ENCODE measurements at places on chromosomes 12 and 14.
A peak's percentile ranks its signal among the peaks of the same experiment; 100 is the strongest.

GRCh38 chr14:85599939-85600338, 70.0 kb downstream of the FLRT2 start:
- DNase-seq, result no peak

DNA sequence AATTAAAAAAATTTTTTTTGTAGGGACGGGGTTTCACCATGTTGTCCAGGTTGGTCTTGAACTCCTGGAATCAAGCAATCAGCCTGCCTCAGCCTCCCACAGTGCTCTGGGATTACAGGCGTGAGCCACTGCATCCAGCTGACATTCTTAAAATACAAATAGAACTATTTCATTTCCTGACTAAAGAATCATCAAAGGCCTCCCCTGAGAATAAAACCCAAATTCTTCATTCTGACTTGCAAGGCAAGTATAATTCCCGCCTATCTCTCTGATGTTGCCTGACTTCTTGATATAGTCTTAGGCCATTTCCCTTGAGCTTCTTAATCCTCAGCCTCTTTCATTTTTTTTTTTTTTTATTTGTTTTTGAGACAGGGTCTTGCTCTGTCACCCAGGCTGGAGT, 4.4 kb upstream of the BICD1 start:
- DNase-seq, result no peak

GRCh38 chr14:58862416-58863160, 224.8 kb downstream of the DACT1 start:
- DNase-seq, result no peak

- peak; percentile 63 for DNase-seq
Observed at GRCh38 chr12:122190842-122191668, 8.1 kb downstream of the LRRC43 start.

DNA sequence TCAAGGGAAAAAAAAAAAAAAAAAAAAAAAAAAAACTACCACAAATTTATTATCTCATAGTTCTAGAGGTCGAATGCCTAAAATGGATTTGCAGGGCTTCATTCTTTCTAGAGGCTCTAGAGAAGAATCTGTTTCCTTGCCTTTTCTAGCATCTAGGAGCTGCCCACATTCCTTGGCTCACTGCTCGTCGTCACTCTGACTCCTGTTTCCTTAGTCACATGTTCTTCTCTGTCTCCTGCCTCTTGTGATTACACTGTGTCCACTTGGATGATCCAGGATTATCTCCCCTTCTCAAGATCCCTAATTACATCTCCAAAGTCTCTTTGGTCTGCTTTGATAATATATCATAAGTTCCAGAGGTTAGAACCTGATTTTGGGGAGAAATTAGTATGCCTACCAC, 88.7 kb downstream of the HECTD1 start:
- DNase-seq, result no peak

- no peak for DNase-seq
Observed at GRCh38 chr12:92259696-92260251, 114.1 kb upstream of the BTG1 start.

- no peak for DNase-seq
Observed at GRCh38 chr12:13000616-13000924, 505 bp upstream of the HEBP1 start.

DNA sequence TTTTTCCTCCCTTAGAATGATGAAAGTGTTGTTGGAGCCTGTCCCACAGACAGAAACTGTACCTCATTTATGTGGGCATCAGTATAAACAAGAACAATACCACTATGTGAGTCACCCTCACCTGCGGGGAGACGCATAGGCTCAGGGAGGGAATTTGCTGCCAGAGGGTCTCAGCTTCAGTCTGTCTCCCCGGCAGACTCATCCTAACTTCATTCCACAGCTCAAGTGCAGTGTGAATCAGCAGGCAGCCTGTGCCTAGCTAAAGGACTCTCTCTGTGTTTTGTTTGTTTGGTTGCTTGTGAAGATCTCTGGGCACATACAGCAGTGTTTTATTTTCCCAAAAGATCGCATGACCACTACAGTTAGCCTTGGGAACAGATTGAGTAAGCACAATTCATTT, 98.9 kb downstream of the PRKCH start:
- DNase-seq, result peak; percentile 49

DNA sequence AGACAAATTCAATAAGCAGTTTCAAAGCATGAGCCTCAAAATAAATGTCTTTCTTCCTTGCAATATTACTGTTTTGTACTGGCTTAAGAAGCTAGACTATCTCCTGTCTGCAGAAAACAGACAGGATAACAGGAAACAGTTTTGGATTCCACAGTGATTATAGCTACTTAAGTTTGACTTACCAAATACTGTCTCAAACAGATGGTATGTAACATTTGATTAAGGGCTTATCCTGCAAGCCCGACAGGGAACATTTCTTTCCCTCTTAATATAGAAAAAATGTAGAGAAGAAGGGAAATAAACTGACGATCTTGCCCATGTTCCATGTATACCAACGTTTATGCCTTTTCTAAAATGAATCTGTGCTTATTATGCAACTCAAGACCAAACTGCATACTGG, 179.9 kb upstream of the EEA1 start:
- no peak for DNase-seq

DNA sequence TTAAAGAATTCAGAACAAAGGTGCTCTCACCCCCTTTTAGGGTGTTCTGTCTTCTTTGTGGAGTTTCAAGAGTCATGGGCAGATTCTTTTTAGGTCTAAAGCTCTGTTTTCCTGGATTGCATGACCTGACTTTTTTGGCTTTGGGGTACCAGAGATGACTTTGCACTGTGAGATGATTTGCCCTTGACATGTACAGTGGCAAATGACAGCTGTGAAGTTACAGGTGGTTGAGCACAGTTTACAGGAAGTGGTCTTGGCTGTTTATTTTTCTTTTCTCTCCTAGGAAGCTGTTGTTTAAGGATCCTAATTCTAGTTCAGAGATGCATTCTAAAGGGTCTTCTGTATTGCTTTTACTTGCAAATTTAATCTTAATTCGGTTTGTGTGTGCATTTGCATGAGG, 83.8 kb upstream of the METAP2 start:
- no peak for DNase-seq

GRCh38 chr14:102975662-102976061, 53.2 kb downstream of the AMN start:
- DNase-seq, result no peak

DNA sequence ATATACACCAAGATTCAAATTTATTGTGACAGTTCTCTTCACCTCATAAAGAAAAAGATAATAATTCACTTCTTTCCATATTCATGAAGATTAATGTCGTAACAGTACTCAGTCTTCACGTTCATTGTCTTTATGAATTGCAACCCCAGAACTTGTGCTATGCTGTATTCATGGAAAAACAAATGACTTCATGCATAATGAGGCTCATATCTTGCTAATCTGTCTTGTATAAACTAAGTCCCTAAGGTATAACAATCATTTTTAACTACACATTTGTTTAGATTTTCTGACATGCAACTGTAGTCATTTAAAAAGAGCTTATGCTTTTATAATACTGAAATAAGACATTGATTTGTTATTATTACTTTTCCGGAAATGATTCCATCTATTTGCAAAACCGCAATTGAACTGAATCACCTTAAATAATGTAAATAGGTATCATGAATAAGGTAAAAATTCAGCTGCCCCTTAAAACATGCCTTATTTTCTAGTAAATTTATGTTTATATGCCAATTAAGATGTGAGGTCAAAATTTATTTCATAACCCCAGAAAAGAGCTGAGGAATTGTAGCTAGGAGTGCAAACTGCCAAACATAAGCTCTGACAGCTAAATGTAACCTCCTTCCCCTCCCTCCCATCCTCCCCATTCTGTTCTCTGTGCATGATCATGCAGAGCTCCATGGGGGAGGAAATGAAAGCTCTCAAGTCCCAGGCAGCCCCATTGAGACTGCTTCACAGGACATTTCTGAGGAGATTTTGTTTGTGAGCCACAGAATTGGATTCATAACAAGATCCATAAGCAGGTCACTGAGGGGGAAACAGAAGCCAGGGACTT, 301.6 kb downstream of the ATP23 start:
- no peak for DNase-seq

DNA sequence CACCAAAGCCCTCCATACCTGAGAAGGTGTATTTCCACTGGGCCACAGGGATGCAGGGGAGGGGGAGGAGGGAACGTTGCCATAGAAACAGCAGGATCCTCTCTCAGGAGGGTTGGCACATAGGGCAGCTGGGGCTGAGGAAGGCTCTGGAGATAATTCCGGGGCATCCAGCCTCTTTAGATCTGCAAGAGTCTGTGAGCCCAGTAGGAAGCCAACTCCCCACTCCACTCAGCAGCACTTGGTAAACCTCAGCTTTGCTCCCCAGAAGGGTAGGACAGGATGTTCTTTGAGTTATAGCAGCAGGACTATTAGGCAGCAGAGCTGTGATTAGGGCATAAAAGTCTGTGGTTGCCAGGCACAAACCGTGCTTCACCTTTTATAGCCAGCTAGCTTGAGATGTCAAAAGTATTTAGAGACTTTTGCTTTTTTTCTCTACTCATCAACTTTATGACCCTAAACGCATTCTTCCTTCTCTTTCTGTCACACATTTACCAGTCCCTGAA, 7.8 kb upstream of the PLEKHG3 start:
- no peak for DNase-seq

GRCh38 chr12:81450920-81451739, 308.0 kb downstream of the PPFIA2 start:
- DNase-seq, result no peak

- DNase-seq, result no peak
Observed at GRCh38 chr12:28180786-28181185, 9.5 kb upstream of the CCDC91 start.

DNA sequence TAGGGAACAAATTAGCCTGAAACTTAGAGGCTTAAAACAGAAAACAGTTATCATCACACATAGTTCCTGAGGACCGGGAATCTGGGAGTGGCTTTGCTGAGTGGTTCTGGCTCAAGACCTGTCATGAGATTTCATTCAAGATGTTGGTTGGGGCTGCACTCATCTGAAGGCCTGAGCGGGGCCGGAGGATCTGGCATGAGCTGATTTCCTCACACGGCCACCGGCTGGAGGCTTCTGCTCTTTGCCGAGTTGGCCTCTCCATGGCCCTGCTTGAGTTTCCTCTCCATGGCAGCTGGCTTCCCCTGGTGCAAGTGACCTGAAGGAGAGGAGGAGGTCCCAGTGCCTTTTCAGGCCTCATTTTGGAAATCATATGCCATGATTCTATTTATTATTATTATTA, 128.1 kb downstream of the PAPOLA start:
- no peak for DNase-seq

DNA sequence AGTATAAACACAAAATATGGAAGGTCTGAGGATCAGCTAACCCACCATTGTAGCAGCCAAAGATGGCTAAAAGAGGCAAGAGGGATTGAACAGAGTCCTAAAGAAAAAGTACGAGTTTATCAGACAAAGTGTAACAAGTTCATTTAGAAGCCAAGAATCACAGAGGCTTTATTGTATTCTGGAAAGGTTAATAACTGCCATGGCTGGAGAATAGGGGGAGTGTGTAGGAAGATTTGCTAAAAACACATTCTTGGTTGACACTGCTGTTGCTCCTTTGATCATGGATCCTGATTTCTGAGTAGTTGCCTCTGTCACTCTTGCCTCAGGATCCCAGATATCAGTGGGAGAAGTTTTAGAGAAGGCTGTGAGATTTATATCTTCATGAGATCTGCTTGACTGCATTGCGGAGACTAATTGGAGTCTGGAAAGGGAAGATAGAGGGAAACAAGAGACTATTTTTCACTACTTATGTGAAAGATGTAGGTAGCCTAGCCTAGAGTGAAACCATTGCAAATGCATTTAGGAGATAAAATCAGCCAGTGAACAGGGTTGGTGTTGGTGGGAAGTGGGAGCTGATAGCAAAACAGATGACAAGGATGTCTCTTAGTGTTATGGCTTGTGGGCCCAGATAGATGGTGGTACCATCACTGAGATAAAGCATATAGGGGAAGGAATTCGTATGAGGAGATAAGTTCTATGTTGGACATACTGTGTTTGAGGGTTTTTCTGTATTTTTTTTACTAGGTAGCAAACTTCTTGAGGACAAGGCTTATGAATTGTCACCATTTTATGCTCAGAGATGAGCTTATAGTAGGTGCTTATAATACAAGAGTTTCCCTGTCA, 402.9 kb upstream of the PDE3A start:
- no peak for DNase-seq
